NCI-H2029 treated with DMSO at 0.1 percent for 48 hours (cell line): ENCODE measurements at places on chromosomes 2 and 18.

DNA sequence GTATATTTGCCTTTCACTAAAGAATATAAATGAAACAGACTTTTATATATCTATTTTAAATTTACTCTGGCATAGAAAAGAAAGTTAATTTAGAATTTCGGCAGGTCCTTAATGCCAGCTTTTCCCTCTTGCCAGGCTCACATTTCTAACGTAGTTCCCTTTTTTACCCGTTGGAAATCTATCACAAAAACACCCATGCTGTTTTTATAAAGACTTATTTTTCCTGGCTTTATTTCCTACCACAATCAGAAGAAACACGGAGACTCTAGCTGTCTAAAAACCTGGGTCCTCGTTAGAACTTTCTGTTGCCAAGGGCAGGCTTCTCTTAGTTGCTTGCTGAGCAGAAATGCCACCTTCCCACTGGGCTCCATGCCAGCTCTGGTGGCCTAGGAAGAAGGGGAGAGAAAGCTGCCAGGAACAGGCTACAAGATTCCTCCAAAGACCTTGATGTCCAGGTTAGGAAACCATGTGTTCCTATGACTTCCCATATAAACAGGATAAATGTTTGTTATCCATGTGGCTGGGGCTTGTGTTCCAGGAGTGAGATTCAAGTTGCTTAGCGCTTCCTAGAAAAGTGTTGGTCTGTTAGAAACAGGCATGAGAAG, 17.8 kb upstream of the TMEM18 start:
- no peak for DNase-seq

DNA sequence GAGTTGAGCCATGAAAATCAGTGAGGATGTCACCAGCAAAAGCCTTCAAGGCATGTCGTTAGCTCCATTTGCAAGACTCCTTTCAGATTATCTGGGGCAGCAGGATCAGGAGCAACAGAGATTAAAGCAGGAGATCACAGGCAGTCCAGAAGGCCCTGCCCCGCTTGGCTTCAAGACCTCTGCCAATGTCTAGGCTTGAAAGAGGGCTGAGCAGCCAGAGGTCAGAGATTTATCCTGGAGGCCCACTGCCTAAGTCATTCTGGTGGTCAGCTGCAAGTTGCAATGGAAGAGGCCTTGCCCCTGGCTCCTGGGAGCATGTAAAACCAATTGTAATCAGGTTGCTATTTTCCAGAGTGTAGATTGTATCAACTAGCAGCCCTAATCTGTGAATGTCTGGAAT, 416.5 kb downstream of the BCL11A start:
- DNase-seq = no peak

- DNase-seq = no peak
Observed at GRCh38 chr2:237132799-237133198, 47.1 kb downstream of the COPS8 start.

DNA sequence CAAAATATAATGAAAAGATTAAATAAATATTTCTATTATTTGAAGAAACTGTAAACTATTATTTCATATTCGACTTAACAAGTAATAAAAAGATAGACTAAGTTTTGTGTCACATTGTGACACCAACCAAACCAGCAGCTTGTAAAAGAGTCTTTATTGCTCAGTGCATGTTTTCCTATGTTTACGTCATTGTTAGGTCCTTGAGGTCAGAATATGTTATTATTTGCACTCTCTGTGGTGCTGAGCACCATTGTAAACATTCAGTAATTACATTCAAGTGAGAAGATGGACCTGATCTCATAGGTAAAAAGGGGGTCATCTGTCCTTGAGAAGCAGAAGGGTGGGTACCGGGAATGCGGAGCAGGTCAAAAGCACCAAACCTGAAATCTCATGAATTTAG, 1999.1 kb upstream of the CELF4 start:
- DNase-seq = no peak

DNA sequence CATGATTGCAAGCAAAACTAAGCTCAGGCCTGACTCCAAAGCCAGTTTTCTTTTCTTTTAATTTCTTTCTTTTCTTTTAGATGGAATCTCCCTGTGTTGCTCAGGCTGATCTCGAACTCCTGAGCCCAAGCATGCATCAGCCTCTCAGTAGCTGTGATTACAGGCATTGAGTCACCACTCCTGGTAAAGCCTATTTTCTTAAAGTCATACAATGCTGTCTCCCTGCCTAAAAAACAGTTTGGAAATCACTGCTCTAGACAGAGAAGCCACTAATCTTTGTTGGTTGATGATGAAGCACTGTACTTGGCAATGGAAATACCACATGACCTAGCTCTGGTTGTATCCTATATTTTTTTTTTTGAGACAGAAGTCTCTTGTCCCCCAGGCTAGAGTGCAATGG, 33.1 kb upstream of the ZNF532 start:
- DNase-seq = no peak

DNA sequence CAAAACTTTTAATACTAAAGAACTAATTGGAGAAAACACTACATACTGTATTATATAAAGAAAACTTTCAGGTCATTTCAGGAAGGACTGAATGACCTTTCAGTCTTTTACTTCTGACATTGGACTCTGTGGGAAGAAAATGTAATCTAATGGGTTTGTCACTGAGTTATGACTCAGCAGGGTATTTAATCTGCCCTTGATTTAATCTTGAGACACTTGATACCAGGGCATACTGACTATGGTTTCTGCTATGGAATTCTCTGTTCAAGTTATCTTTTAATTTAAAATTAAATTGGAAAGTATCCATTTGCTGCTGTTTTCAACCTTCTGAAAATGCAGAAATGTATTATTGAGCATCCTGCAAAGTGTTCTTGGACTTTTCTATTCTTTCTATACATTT, 354.2 kb upstream of the GALNT5 start:
- no peak for DNase-seq

DNA sequence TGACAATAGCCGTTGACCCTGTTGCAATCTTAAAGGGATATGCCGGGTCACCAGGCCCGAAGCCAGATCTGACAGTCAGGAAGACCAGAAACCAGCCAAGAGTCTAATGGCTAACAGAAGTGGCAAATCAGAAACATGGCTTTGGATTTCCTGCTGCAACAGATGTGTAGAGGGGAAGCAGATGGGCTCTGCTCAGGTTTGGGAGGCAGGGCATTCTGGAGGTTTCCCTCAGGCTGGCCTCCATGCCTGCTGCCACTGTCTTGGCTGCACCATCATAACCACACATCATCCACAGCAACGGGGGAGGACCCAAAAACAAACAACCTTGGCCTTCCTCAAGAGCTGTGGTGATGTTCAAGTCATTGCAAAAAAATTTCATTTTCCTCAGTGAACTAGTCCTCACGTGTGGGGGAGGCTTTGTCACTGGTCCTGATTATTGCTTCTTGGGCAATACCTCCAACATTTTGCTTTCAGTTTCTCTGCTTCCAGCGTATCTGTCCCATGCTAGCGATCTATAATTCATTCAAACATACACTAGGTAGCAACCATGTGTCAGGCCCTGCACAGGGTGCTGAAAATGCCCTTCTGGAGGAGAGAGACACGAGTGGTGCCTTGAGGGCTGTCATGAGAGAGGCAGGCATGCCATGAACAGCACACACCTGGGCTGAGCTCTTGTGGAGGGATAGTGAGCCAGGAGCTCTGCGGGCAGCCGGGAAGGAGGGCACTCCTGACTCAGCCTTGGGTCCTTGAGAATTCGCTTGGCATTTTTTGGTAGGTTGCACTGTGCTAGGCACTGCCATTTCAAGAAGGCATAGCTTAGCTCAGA, 48.2 kb upstream of the LGALSL start:
- no peak for DNase-seq

DNA sequence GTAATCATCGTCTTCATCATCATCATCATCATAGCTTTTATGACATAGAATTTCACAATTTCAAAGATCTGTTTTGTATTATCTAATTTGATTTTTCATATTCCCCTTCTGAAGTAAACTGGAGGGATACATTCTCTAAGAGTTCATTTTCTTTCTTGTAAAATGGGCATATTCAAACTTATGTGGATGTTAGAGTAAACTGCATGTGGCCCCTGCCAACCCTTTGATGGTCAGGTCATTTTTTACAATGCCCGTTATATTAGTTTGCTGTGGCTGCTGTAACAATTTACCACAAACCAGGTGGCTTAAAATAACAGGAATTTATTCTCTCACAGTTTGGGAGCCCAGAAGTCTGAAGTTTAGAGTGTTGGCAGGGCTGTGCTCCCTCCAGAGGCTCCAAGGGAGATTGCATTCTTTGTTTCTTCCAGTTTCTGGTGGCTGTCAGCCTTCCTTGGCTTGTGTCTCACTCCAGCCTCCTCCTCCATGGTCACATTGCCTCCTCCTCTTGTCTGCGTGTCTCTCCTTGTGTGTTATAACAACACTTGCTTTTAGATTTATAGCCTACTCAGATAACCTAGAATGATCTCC, 127.5 kb upstream of the MMADHC start:
- DNase-seq = no peak

- no peak for DNase-seq
Observed at GRCh38 chr2:28287256-28287915, 105.3 kb upstream of the FOSL2 start.

DNA sequence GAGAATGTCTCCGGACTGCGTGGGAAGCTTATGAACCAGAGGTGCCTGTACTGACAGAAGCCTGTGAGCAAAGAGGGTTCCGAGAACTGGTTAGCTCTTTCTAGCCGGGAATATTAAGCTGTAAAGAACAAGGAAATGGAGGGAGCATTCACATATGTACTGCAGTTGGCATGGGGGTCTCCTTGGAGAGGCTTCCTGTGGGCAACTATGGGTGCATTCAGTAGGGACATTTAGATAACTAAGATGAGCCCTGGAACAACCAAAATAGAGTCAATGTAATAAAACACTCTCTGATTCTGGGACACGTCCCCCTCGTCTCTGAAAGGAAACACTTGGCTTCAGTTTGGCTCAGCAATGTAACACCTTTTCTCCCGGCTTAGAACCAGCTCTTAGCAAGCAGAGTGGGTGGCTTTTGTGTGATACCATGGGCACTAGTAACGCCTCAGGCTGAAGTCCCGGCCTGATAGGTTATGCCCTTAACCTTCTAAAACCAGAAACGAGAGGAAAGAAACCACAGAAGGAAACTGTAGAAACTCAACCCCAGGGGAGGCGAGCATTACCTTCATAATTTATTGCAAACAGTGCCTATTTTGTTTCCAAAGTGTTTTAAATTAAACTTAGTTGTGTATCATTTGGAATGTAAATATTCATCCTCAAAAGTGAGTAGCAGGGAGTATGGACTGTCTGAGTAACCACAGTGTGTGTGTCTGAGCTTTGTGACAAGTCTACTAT, 48.8 kb upstream of the LPIN2 start:
- no peak for DNase-seq

DNA sequence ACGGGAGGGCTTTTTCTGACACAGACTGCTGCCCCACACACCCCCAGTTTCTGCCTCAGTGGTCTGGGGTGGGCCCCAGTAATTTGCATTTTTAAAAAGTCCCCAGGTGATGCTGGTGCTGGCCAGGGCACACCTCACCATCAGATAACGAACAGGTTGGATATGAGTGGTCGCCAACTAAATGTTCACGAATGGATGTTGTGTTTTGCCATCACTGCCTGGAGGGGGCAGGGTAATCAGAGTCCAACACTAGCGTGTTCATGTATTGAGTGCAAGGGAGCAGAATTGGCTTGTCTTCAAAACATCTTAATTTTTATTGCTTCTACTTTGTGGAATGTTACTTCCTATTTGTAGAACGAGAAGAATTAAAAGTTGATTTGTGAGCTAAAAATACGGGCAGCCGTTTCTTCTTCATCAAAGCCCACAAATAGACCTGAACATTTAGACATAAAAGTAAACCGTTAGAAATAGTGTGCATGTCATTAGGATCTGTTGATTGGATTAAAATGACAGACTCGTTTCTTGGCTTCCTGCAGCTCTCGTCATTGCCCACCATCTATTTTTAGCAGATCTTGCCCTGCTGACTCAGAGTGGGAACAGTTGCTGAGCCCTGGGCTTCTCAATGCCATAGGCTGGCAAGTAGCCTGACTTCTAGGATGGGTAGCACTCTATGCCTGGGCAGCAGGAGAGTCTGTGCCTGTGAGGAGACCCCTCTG, 45.2 kb downstream of the NCK2 start:
- DNase-seq = no peak

DNA sequence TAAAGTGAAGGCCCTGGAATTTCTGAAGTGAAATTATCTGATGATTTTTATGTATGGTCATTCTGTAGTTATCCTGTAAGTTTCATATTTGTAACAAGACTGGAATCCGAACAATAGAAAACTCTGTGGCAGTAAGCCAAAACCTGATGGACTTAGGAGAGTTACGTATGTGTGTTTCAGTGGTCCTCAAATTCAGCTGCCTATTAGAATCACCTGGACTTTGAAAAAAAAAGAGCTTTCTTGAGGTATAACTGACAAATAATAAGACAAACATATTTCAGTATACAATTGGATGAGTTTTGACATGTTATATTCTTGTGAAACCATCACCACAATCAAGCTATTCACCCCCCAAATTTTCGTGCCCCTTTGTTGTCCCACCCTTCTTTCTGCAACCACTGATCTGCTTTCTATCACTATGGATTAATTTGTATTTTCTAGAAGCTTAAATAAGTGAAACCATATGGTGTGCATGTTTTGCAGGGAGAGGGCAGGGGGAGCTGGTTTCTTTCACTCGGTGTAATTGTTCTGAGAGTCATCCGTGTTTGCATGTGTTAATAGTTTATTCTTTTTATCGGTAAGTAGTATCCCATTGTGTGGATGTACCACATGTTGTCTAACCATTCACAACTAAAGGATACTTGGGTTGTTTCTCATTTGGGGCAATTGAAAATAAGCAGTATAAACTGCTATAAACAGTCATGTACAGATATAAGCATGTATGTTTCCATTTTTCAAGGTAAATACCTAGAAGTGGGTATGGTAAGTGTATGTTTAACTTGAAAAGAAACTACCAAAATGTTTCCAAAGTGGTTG, 50.2 kb upstream of the EML4 start:
- no peak for DNase-seq

DNA sequence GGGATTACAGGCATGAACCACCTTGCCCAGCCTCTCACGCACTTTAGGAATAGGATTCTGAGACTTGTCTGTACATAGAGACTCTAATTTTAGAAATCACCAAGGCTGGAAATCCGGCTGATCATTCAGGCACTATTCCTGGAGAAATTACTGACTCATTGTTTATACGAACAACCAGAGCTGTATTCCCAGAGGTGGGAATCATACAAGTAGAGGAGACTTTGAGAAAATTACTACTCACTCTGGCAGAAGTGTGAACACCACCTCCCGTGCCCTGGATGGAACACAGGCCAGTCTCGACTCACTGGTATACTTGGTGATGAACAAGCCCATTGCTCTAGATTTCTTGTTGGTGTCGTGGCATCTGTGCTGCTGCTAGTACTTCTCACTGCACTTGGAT, 5.8 kb upstream of the ADNP2 start:
- DNase-seq = no peak

- no peak for DNase-seq
Observed at GRCh38 chr2:209340522-209340921, 83.3 kb upstream of the MAP2 start.

DNA sequence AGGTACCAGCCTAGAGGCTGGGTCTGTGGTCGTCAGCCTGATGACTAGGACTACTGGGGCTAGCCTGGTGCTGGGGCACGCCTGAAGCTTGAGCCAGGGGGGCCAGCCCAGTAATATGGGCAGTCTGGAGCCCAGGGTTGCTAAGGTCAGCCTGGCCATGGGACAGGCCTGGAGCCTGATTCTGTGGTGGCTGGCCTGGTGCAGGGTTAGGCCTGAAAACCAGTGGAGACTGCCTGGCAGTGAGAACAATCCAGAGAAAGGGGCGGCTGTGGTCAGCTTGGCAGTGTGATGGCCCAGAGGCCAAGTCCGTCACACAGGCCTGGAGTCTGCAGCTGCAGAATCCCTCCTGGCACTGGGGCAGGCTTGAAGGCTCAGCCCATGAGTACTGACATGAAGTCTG, 445.8 kb downstream of the SATB2 start:
- no peak for DNase-seq

GRCh38 chr2:61359058-61359457, 111.8 kb downstream of the USP34 start:
- DNase-seq = no peak
